Stimulated activated CD8-positive, alpha-beta memory T cell treated with anti-CD3 and anti-CD28 coated beads, Interleukin-7, amount 100 ng/mL, for 24 hours (primary cell): ENCODE measurements at places on chromosomes 7 and 10.
A peak's percentile ranks its signal among the peaks of the same experiment; 100 is the strongest.

- DNase-seq: no peak
Measured at GRCh38 chr7:101172854-101173751, 7.0 kb downstream of the NAT16 start.

- DNase-seq: no peak
Measured at GRCh38 chr7:136807598-136807997, 60.9 kb upstream of the CHRM2 start.

DNA sequence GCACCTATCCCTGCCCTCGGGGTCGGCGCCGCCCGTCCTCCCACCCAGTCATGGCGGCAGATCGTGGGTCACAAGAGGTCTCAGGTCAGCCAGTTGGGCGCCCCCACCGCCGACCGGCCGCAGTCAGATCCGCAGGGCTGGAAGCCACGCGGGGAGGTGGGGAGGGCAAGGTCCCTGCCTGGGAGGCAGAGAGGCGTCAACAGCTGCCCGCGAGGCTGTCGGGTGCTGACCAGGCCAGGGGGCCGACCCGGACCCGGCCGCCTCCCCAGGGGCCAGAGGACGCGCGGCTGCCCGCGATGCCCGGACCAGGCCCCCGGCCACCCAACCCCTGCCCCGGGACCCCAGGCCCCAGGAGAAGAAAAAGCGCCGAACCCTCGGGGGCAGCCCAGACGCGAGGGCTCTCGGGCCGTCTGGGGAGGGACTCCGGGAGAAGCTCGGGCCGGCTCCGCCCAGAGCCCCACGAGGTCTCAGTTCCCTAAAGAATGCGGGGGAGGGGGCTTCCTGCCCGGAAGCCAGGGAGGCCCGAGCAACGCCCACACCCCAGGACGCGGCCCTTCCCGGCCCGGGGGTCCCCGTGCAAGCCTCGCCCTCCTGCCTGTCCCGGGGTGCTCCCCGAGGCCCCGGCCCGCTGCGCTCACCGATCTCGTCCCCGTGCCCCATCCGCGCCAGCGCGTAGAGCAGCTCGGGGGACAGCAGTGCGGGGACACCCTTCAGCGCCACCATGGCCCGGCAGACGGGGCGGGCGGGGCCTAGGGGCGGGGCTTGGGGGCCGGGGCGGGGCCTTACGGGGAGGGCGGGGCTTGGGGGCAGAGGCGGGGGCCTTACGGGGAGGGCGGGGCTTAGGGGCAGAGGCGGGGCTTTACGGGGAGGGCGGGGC is at the start of gene FUOM:
Gene FUOM (minus strand): TSS at position 735 of the 877 bp plus-strand sequence. CDS start 12 bp downstream, at position 723.
- DNase-seq: peak; percentile 40

DNA sequence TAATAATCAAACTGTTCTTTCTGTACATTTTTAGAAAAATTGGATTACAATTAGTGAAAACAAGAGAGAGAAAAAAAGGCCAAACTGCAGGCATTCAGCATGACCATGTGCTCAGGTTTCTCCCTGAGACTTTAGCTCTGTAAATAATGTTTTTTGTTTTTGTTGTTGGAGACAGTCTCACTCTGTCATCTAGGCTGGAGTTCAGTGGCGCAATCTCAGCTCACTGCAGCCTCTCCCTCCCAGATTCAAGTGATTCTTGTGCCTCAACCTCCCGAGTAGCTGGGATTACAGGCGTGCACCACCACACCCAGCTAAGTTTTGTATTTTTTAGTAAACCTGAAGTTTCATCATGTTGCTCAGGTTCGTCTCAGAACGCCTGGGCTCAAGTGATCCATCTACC is 23.0 kb downstream of the BZW2 start:
- DNase-seq: no peak
